NCI-H187 treated with DMSO at 0.1 percent for 48 hours (cell line): ENCODE measurements at places on chromosomes 7 and 10.

DNA sequence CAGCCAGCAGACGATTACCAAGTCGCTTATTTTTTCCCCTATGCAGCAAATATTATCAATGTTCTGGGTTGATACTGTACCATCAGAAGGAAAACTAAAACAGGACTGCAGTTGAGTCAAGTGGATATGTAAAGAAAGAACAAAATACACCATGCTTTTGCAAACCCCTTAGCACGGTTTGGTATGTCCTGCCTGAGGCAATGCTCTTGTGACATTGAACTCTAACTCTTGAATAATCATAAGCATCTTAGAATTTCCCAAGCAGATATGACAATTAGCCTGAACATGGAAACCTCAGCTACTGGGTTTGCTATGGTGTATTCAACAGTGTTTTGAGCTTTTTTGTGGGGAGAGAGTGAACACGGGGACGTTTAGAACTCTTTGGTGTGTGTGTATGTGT is 107.4 kb downstream of the ETV1 start:
- DNase-seq = no peak

- DNase-seq = no peak
These were observed 860 bp downstream of the RPP30 start for GRCh38 chr10:90872648-90873020.

DNA sequence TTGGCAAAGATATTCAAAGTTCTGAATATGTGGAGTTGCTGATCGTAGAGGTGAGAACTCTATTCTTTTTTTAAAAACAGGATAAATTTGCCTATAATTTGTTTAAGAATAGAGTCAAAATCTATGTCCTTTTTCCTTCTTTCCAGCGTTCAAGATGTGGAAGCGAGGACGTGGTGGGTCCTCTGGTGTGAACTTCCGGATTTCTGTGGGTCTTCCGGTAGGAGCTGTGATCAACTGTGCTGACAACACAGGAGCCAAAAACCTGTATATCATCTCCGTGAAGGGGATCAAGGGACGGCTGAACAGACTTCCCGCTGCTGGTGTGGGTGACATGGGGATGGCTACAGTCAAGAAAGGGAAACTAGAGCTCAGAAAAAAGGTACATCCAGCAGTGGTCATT is 40.5 kb upstream of the SP8 start:
- DNase-seq = no peak

GRCh38 chr7:39240864-39241263 is 263.2 kb downstream of the POU6F2 start:
- DNase-seq = no peak

- no peak for DNase-seq
These were observed 38.8 kb upstream of the MYL10 start for GRCh38 chr7:101667920-101668319.

GRCh38 chr7:100914208-100914878 is 18.7 kb upstream of the ACHE start:
- DNase-seq = no peak

- DNase-seq = no peak
These were observed 11.8 kb upstream of the OPN4 start for GRCh38 chr10:86642499-86642898.

GRCh38 chr7:31432836-31433340 is 81.0 kb upstream of the ITPRID1 start:
- no peak for DNase-seq

- no peak for DNase-seq
These were observed 255.5 kb downstream of the AGMO start for GRCh38 chr7:15306296-15306695.

DNA sequence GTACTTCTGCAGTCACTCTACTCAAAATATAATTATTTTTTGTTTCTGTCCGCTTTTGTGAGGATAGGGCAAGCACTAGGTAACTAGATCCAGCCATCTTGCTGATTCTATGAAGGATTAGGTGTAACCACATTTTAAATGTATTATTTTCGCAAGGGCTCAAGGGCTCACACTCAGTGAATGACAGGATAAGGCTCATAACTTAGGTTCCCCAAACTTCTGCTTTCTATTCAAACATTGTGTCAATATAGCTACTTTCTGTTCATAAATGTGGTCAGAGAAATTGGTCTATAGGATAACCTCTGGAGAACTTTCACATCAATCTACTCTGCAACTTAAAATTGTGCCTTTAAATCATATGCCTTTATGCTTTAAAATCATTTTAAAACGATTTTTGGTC is 1141.2 kb downstream of the SORCS1 start:
- DNase-seq = no peak

DNA sequence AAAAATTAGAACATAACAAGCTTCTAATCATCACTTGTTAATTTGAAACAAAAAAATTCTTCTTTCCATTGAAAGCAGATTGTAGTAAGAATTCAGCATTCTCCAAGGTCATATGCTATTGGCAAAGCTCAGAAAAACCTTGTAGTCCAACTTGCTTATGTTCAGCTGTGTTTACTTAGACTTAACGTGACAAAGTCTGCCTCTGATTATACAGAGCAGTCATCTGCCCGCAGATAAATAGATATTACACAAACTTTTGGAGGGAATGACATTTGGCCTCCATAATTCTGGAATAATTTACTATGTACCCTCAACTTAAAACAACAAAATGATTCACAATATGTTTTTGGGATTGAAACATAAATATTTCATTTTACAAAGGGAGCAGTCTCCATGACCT is 45.8 kb downstream of the MKX start:
- DNase-seq = no peak

GRCh38 chr10:110209926-110210673 is 2.7 kb downstream of the MXI1 start:
- no peak for DNase-seq

GRCh38 chr7:127782075-127782474 is 130.1 kb downstream of the SND1 start:
- DNase-seq = no peak

- DNase-seq = no peak
These were observed 22.8 kb downstream of the RGR start for GRCh38 chr10:84267503-84268126.

DNA sequence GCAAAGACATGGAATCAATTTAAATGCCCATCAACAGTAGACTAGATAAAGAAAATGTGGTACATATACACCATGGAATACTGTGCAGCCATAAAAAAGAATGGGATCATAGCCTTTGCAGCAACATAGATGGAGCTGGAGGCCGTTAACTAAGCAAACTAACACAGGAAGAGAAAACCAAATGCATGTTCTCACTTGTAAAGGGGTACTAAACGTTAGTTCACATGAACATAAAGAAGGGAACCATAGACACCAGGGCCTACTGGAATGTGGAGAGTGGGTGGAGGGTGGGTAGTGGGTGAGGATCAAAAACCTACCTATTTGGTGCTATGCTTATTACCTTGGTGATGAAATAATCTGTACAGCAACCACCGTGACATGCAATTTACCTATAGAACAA is 78.4 kb upstream of the GSDME start:
- DNase-seq = no peak

- no peak for DNase-seq
These were observed 17.0 kb upstream of the NODAL start for GRCh38 chr10:70458329-70459060.

DNA sequence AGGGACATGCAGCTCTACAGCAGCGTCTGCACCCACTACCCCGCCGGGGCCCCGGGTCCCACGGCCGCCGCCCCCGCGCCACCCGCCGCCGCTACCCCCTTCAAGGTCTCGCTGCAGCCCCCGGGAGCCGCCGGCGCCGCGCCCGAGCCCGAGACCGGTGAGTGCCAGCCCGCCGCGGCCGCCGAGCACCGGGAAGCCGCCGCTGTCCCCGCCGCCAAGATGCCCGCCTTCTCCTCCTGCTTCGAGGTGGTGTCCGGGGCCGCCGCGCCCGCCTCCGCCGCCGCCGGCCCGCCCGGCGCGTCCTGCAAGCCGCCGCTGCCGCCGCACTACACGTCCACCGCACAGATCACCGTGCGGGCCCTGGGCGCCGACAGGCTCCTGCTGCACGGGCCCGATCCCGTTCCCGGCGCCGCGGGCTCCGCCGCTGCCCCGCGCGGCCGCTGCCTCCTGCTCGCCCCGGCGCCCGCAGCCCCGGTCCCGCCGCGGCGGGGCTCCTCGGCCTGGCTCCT is 631 bp downstream of the OTUD1 start:
- no peak for DNase-seq

- no peak for DNase-seq
These were observed 41.6 kb downstream of the NEBL start for GRCh38 chr10:20855398-20856038.

DNA sequence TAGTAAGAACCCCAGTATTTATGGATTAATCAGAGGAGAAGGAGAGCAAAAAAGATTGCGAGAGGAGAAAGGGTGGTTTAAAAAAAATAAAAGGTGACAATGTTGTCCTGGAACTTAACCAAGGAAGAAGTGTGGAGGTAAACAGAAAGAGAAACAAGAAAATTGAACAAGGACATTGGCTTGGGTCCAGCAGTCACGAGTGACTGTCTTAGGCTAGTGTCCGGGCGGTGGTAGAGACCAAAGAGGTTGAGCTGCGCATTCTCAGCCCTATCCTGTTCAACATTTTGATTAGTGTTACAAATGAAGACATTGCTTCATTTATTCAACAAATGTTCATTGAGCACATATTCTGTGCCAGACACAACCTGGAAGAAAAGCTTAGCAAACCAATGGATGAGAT is 329.9 kb downstream of the FGFR2 start:
- DNase-seq = no peak

DNA sequence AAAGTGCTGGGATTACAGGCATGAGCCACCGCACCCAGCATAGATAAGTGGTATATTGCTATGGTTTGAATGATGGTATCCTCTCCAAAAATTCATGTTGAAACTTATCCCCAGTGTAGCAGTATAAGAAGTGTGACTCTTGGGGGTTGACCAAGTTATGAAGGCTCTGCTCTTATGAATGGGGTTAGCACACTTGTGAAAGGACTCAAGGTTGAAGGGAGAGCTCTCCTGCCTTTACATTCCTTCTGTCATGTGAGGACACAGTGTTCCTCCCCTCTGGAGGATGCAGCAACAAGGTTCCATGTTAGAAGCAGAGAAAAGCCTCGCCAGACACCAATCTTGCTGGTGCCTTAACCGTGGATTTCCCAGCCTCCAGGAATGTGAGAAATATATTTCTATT is 58.0 kb downstream of the ADK start:
- DNase-seq = no peak

GRCh38 chr10:103699611-103700435 is 155.6 kb downstream of the SH3PXD2A start:
- no peak for DNase-seq

- DNase-seq = no peak
These were observed 120.7 kb downstream of the CXCL12 start for GRCh38 chr10:44264244-44264643.

- DNase-seq = no peak
These were observed 6.7 kb upstream of the ADAM12 start for GRCh38 chr10:126394948-126395347.

- no peak for DNase-seq
These were observed 6.7 kb downstream of the GSDME start for GRCh38 chr7:24750441-24751055.

DNA sequence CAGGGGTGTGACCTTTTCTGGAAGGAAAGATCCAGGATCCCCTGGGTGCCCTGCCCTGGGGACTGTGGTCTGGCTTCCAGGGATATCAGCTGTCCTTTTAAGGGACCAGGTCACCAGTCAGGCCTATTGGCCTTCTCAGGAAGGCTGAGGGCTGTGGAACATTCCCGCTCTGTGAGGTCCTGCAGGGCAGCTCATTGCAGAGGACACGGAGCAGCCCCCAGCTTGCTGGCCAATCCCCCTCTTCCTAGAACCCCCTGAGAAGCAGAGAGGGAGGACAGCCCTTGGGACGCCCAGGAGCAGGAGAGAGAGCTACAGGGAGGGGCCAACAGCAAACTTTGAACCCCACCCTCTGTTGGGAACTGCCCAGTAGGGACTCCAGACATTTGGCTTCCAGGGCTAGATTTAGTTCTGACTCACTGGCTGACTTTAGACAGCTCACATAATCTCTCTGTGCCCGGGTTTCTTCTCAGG is 67.9 kb upstream of the COL13A1 start:
- no peak for DNase-seq

DNA sequence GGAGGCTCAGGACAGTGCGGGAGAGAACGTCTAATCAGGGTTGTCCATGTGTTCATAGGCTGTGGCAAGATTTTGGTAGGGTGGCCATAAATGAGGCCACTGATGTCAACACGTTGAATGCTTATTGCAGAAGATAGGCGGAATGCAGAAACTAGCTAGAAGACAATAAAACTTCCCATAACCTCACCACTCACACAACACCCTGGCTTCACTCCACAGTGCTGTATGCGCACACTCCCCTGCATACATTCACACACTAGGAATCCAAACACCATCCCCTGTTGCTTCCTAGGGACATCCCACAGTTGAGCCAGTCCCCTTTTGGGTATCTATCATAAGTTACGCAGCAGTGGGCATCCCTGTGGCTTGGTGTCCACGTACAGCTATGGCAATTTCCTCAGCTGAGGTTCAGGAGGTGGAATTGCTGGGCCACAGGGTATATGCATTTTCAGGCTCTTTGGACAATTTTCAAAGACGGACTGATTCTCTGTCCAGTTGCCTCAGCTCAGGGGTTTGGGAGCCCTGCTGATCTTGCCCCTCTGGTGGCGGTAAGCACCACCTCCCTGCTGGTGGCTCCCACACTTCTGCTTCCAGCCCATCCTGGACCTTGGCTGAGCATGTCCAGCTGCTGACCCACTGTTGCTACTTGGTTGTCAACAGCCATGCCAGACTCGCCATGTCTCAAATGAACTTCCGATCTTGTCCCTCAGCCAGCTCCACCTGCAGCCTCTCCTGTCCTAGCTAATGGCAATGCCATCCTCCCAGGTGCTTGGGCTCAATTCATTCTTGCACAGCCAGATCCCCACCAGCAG is 36.4 kb downstream of the CDH23 start:
- no peak for DNase-seq

- DNase-seq = no peak
These were observed 146.5 kb downstream of the HGF start for GRCh38 chr7:81623251-81623855.

DNA sequence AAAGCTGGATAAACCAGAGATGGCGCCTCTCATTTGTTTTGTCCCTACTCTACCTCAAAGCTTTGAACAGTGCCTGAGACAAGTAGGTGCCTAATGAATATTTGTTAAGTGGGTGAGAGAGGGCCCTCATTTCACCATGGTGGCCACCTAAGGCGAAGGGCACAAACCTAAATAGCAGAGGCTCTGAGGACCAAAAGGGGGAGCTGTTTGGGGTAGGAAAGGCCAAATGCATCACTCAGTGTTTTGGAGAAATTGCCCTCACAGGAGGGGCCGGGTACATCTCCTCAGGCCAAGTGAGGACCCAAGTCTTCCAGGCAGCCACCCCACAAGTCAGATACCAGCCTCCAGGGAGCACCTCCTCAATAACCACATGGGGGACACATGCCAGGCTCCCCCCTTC is 14.0 kb downstream of the IMPDH1 start:
- DNase-seq = no peak

DNA sequence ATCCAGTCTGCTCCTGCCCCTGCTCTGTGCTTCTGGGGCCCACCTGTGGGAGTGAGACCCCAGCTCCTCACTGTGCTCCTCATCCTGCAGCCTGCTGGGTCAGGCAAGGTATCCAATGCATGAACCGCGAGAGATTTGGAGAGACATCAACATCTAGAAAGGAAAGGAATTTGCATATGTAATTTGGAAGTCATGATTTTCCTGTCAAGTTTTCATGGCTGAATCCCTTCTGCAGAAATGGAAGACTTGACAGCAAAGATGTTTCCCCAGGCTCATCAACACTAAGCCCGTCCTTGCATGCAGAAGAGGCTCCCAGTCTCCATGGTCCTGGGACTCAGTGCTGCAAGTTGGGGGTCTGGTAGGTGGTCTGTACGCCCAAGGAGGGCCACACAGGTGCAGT is 176.9 kb upstream of the GRB10 start:
- DNase-seq = no peak

GRCh38 chr7:142100634-142101033 is 10.9 kb upstream of the MGAM2 start:
- DNase-seq = no peak
